ENCODE measurements at places on chromosomes 1 and 21.

DNA sequence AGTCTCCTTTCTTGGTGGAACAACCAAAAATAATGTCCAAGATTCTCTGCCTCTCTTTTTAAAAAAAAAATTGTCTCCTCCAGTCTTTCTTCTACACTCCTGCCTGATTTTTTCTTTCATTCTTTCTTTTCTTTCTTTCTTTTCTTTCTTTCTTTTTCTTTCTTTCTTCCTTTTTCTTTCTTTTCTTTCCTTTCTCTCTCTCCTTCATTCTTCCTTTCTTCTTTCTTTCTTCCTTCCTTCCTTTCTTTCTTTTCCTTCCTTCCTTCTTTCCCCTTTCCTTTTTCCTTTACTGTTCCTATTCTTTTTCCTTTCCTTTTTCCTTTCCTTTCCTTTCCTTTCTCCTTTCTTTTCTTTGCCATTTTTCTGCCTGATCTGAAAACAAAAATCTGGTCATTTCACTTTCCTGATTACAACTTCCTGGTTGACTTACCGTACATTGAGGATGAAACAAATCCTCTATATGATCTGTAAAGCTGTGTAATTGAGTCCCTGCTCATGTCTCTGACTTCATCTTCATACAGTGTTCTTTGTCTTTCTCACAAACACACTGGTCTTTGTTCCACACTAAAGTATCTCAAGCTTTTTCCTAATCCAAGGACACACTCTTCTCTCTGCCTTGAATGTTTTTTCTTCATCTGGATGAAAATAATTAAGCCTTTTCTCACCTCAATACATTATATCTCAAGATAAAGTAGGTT, 6.1 kb upstream of the KRTAP23-1 start:
- DNase-seq: no peak

- no peak for DNase-seq
These were observed 339.4 kb upstream of the USP24 start for GRCh38 chr1:55554611-55555010.

- DNase-seq: no peak
These were observed 16.1 kb downstream of the HIVEP3 start for GRCh38 chr1:41902664-41903063.

- DNase-seq: no peak
These were observed 27.3 kb upstream of the ZNF496 start for GRCh38 chr1:247358920-247359319.

- no peak for DNase-seq
These were observed 100.4 kb downstream of the MAP3K21 start for GRCh38 chr1:233427907-233428306.

DNA sequence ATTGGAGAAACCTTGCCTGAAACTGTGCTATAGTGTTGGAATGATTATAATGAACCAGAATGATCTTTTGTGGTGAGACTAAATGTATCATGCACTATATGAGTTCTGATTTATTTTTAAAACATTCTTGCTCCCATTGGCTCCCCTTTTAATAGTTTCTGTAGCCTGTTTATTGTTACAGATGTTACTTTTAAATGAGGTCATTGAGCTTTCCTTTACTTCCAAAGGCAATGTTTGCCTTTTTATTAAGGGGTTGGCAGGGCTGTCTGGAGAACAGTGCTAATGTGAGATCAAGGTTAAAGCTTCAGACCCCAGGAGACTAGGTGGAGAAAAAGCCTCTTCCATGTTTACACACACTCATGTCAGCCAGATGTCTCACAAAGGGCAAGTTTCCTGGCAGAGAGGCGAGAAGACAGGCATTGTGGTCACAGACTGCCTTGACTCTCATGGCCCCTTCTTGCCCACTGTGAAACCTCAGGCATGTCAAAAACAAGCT, 120.6 kb upstream of the RAVER2 start:
- DNase-seq: no peak

DNA sequence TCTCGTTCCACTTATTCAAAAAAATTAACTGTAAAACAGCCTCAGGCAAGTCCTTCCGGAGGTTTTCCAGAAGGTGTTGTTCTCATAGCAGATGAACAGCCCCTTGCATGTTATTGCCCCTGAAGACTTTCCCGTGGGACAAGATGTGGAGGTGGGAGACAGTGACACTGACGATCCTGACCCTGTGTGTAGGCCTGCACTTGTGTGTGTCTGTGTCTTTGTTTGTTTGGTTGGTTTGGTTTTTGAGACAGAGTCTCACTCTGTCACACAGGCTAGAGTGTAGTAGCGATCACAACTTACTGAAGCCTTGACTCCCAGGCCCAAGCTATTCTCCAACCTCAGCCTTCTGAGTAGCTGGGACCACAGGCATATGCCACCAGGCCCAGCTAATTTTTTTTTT, 12.6 kb downstream of the ETV3L start:
- peak; percentile 7 for DNase-seq

DNA sequence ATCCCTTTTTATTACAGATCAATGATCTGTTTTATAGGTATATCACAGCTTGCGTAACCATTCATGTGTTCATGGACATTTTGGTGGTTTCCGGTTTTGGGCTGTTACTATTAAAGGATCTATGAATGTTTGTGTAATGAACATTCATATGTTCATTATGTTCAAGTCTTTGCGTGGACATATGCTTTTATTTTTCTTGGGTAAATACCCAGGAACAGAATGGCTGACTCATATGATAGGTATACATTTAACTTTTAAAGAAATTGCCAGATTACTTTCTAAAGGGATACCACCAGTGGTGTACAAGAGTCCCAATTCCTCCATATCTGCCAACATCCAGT, 73.7 kb downstream of the SPATA46 start:
- no peak for DNase-seq

- no peak for DNase-seq
These were observed 33.0 kb upstream of the LRIG2 start for GRCh38 chr1:113040041-113040440.

DNA sequence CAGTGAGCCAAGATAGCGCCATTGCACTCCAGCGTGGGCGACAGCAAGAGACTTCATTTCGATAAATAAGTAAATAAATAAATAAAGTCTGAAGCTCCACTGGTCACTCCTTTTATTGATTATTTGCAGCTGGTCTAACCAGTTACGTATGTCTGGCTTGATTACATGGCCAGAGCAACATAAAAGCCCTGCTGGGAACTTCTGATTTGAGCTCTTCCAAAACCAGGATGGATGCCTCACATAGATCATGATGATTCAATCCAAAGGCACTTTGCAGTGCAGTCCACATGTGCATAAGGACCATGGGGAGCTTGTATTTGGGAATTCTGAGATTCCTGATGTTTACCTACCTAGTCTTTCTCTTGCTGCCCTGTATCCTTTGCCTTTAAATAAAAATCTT, 24.0 kb downstream of the NSUN4 start:
- no peak for DNase-seq

DNA sequence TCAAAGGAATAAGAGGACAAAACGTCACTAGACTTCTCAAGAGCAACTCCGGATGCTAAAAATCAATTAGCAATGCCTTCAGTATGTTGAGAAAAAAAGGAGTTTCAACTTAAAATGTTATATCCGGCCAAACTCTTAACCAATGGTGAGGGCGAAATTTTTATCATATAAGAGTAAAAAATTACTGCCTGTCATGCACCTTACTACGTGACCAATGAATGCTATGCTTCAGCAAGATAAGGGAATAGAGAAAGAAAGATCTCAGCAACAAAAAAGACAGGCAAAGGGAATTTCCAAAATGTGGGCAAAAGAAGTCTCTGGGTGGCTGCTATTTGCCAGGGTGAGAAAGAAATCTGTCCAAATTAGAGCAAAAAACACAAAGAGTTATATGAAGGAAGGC, 47.4 kb upstream of the LRRC7 start:
- DNase-seq: no peak

DNA sequence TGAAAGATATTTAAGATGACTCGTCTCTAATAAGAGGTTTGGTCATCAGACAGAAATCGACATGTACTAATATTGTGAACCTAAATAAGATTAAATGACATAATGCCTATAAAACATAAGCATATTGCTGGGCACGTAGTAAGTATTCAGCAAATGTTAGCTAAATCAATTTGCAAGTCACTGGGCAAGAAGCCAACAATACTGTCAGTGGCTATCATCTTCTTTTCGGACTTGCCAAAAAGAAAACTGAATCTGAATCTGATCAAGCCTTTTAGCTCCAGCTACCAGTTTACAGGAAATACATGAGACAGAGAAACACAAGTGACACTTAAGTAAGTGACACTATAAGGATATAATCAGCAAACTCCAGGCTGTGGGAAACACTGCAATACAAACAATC, 46.0 kb downstream of the RPL5 start:
- DNase-seq: no peak

DNA sequence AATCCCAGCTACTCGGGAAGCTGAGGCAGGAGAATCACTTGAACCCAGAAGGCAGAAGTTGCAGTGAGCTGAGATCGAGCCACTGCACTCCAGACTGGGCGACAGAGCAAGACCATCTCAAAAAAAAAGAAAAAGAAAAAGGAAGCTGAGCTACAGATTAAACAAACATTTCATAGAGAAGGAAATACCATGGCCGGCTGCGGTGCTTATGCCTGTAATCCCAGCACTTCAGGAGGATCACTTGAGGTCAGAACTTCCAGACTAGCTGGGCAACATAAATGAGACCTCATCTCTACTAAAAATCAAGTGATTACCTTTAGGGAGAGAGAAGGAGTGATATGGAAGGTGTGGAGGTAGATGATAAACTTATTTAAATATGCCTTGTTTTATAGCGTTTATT, 14.0 kb upstream of the CFAP126 start:
- no peak for DNase-seq

- no peak for DNase-seq
These were observed 166.6 kb downstream of the DYRK1A start for GRCh38 chr21:37532868-37533780.

- peak; percentile 17 for DNase-seq
These were observed 447.8 kb downstream of the PTPRU start for GRCh38 chr1:29684141-29684540.

- DNase-seq: no peak
These were observed 139.1 kb upstream of the USH2A start for GRCh38 chr1:216562383-216562782.

- DNase-seq: no peak
These were observed 145.6 kb downstream of the GDAP2 start for GRCh38 chr1:117783606-117784396.

DNA sequence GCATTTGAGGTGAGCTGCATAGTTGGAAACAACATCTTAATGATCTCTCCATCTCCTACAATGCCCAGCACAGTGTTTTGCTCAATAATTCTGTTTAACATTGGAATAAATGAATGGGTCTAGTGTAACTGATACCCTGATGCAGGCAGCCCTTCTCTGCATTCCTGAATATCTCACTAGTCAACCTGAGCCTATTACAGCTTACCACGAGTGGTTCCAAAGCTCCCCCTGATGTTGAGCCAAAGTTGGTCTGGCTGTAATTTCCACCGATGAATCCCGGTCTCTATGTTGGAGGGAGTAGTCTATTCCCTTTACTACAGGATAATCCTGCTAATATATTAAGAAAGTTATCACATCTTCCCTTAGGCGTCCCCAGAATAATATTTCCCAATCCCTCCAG, 63.8 kb downstream of the ZBTB18 start:
- no peak for DNase-seq

GRCh38 chr1:171654201-171654941, 1.9 kb upstream of the MYOC start:
- DNase-seq: no peak

DNA sequence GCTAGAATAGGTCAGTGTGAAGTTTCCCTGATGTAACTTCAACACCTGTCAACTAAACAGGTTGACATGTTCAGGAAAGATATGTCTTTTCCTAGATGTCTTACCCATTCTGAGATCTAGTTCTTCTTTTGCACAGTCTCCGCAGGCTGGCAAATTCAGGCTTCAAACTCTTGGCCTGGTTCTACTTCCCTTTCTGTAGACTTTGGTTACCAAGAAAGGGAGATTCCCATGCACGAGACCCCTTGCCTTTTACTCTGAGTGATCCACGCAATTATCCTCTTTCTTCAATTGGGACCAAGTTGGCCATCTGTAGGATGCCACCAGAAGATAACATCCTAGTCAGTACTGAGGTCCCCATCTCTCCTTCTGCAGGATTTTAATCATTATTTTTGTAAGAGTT, 2.0 kb downstream of the CFAP45 start:
- DNase-seq: no peak

GRCh38 chr1:48203287-48203900, 19.1 kb upstream of the SLC5A9 start:
- no peak for DNase-seq

DNA sequence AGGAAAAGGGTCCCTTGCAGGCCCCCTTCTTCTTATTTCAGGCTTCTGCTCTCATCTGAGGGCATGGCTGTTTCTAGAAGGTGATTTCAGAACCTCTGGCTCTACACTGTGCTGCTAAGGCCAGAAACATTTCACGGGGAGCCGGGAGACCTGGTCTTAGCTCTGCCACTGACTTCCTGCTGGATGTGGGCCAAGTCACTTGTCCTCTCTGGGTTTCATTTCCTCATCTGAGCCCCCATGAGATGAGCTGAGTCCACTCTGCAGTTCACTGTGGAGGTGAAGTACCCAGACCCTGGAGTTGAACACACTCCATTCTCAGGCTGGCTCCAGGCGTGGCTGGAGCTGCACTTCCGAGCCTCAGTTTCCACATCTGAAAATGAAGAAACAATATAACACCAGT, 2.1 kb downstream of the PADI1 start:
- DNase-seq: no peak

DNA sequence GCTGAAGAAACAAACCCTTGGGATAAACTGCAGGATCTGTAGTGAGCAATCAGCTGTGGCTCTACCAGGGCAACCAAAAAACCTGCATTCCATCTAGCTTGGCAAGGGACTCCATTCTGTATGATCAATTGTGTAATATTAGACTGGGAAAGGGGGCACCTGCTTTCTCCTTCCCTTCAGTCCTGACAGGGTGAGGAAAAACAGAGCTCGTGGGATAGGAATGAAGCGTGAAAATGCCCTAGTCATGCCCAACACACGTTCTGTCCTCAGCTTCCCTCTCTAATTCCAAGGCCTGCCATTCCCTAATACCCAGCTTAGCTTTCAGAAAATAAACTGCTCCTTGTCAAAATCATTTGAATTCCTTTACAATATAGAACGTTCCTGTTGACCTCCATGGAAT, 442.3 kb downstream of the PLPP3 start:
- DNase-seq: no peak

- DNase-seq: no peak
These were observed 183.1 kb upstream of the IVNS1ABP start for GRCh38 chr1:185500001-185500626.

All from upper lobe of right lung (tissue), 1 donor.